K562 (cell line): ENCODE measurements at places on chromosomes 5 and 9.
A peak's percentile ranks its signal among the peaks of the same experiment; 100 is the strongest.

DNA sequence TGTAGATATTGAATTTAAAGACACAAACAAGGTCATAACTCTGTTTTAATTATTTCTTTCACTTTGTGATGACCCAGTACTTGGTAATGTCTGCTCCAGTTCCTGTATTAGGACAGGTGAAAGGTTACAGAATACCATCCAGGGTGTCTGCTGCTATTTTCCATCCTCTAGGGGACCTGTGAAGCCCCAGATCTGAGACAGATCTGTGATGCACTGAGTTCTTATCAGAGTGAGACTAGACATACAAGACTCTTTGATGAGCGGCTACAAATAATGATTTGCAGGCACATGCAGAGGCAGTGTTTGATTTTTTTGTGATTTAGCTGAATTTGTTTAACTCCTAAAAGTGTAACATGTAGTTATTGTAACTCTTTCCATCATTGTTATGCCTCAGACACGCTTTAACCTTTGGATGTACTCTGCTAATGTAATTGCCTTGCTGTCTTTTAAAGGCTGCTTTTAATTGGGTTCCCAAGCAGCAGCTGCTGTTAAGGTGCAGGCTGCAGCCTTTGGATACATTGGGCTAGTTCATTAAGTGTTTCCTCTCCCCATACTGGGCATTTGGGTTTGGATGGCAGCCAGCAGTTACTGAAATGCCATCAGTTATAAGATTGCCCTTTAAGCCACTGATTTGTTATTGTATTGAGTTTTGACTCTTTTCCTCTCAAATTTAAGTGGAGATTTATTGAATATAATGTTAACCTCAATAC, 63.3 kb downstream of the RASGRF2 start:
- no peak for DNase-seq

GRCh38 chr5:41067714-41068568, 3.2 kb downstream of the MROH2B start:
- peak; percentile 7 for DNase-seq

- no peak for DNase-seq
These were observed 4.5 kb downstream of the AK6 start for GRCh38 chr5:69364850-69365249.

- DNase-seq: no peak
These were observed 38.9 kb upstream of the FAM120AOS start for GRCh38 chr9:93492327-93492726.

DNA sequence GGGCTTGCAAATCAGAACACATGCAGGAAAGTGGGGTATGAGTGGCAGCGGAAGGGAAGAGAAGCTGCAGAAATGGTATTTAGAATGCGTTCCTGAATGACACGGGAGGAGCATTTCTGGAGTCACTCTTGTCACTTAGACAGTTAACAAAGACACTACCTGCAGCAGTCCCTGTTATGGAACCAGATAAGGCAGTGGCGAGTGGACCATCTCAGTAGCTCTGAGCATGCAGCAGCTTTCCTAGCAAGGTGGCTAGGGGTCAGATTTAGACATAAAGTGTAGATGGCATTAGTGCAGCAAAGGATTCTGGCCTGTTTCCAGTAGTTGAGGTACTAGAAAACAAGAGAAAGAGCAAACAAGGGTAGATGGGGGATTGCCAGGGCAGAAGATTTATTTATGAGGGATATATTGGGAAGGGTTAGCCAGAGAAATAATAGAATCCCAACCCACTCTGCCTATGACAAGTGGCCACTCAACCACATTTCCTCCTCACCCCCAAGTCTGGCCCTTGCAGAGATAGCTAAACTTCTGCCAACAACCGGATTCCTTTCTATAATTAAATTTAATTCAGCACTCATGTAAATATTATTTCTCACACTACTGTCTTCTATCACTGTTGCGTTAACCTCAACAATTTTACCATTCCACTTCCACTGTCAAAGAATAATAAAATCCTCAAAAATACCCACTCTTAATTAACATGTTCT, 201.6 kb downstream of the DCP2 start:
- DNase-seq: no peak

- no peak for DNase-seq
These were observed 964.9 kb downstream of the MAT2B start for GRCh38 chr5:164470312-164470711.

- no peak for DNase-seq
These were observed 28.4 kb upstream of the TRIO start for GRCh38 chr5:14114615-14115251.

- DNase-seq: no peak
These were observed 146.4 kb downstream of the ENTREP1 start for GRCh38 chr9:69471433-69471832.

- no peak for DNase-seq
These were observed 12.3 kb downstream of the MAST4 start for GRCh38 chr5:66608501-66608900.

GRCh38 chr5:89534331-89534730, 651.3 kb upstream of the MEF2C start:
- DNase-seq: no peak

- no peak for DNase-seq
These were observed 10.6 kb upstream of the NEURL1B start for GRCh38 chr5:172630482-172630881.

DNA sequence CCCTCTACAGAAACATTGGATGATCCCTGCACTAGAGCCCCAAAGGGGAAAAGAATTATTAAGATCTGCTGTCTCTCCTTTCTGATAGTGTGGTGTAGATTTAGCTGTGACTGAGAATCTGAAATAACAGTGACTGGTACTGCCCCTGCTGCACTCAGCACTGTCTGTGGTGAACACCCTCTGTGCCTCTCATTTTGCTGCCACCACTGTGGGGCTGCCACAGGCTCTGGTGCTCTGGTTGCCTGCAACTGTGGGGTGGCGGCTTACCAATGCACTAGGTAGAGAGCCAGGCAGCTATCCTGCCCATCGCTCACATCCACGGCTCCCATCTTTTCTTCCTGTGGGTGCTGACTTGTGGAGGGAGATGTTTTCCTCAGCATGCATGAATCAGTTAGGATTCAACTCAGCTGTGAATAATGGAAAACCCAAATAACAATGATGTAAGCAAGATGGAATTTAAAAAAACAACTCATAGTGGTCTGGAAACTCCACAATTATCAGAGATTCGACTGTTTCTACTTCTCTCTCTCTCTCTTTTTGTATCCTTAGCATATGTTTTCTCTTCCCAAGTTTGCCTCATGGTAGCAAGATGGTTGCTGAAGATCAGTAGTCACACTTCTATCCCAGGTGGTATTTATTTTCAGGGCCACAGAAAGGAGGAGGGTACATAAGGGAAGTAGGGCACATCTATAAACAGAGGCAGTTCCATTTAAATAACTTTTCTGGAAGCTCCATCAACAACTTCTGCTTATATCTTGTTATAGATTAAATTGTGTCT, 99.8 kb upstream of the DAP start:
- no peak for DNase-seq

- no peak for DNase-seq
These were observed 31.5 kb upstream of the TMED7 start for GRCh38 chr5:115657125-115657880.

DNA sequence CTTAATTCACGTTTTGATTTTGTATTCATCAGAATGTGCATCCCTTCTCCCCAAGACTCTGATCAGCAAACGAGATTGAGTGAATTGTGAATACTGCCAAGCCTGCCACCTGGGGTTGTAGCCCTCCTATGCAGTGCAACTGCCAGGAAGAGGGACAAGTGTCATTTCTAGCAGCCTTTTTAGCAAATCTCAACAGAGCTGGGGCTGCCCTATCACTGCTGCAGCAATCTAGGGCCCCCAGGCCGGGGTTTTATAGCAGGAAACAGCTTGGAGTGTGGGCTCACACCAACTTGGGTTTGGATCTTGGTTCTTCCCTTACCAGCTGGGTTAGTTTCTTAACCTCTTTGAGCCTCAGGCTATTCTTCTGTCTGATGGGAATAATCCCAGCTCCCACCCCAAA, 4.0 kb downstream of the CSF1R start:
- no peak for DNase-seq

GRCh38 chr5:3080366-3080765, 328.9 kb upstream of the IRX2 start:
- DNase-seq: no peak

DNA sequence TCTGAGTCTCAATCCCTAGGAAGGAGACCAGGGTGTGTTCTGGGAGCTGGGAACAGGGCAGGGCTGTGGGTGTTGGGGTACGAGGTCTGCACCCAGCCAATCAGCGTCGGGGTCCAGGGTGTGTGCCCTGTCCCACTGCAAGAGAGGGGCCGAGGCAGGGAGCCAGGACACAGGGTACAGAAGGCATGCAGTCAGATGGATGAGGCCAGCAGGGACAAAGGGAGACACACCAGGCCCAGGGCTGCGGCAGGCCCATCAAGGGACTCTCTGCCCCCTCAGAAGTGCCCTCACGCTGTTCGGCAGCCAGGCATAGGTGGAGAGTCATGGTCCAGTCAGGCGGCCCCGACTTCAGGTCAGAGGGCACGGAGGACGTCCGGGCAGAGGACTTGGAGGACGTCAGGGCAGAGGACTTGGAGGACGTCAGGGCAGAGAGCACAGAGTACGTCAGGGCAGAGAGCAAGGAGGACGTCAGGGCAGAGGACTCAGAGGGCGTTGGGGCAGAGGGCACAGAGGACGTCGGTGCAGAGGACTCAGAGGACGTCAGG, 28.8 kb upstream of the ADAMTS2 start:
- DNase-seq: no peak

GRCh38 chr9:129177791-129178567, at the start of gene IER5L:
IER5L (minus strand) TSS chr9:129178261; CDS start chr9:129178052, 209 bp downstream.
- peak; percentile 100 for DNase-seq

DNA sequence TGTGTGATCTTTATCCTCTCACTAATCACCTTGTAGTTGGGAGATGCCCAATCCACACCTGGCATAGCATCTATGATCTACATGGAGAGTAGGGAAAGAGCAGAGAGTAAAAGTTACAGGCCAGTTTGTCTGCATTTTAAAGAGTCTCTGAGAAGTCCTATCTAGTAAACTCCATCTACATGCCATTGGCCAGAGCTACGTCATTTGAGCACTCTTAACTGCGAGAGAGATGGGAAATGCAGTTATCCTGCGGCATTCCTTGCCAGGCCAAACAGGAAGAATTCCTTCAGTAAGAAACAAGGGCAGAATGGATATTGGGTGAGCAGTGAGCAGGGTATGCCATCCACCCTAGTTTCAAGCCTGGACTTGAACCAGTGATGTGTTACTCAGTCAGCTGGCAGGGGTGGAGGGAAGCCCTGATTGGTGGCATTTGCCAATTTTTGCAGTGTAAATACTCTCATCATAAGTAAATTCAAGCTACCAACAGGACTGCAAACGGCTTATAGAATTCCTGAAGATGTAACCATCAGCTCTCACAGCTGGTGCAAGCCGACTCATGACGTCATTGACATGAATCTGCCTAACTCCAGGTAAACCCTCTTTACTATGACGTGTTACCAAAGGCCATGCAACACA, 156.8 kb upstream of the MSX2 start:
- no peak for DNase-seq

DNA sequence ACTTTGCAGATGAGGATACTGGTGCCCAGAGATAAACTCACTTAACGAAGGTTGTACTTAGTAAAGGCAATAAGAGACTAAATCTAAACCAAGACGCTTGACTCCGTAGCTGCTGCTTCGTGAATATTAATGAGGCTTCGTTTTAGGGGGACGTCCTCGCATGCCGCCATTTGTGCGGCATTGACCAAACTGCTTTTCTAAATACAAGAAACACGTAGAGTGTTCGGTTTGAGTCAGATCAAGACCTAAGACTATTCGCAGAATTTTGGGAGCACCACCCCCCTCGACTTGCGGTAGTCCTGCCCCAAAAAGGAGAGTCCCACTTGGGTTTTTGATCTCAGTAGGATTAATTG, 1.1 kb downstream of the NPM1 start:
- DNase-seq: no peak

GRCh38 chr9:87139099-87139730, 191.9 kb upstream of the GAS1 start:
- DNase-seq: no peak

DNA sequence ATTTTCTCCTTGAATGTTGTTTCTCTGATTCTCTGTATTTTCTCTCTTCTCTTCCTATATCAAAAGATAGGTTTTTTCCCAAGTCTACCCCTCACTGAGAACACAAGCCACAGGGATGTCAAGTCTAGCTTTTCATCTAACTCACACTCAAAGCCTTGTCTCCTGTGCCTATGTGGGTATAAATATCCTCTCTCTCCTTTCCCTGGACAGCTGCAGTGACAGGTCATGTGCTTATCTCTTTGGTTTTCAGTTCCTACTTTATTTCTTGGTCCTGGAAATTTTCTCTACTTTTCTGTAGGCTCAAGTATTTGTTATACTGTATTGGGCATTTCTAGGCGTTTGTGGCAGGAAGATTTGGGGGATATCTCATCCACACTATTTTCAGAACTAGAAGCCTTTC, 182.4 kb upstream of the MVB12B start:
- DNase-seq: no peak

GRCh38 chr9:136700959-136701667, 11.3 kb upstream of the DIPK1B start:
- peak; percentile 54 for DNase-seq

GRCh38 chr9:10252174-10252573, 360.6 kb downstream of the PTPRD start:
- DNase-seq: no peak

- DNase-seq: no peak
These were observed 15.6 kb upstream of the ACSL6 start for GRCh38 chr5:132027027-132027426.

- no peak for DNase-seq
These were observed 195.3 kb downstream of the SEMA6A start for GRCh38 chr5:116379306-116379705.

- DNase-seq: no peak
These were observed 413.3 kb upstream of the RORB start for GRCh38 chr9:74083681-74084433.

GRCh38 chr9:80163889-80164288, 592.1 kb downstream of the TLE4 start:
- no peak for DNase-seq

DNA sequence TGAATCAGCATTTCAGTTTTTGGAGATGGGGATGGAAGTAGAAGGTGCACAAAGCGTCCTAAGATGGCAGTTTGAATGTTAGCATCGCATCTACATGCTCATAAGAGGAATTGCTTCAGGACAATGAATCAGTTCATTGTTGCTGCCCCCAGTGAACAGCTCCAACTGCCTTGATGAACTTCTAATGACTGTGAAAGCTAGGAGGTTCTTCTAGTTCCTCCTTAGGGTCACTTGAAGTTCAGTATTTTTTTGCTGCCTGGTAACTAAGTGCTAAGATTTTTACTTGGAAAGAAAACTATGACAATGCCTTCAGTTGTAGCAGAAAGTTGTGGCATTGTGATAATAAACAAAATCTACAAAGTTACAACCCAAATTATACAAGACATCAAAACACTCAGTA, 271.6 kb downstream of the RAB3C start:
- no peak for DNase-seq

GRCh38 chr5:53932351-53932750, 371.9 kb downstream of the NDUFS4 start:
- no peak for DNase-seq

- DNase-seq: no peak
These were observed 10.8 kb downstream of the TNFSF8 start for GRCh38 chr9:114919611-114920010.

- no peak for DNase-seq
These were observed 2375.8 kb downstream of the MAT2B start for GRCh38 chr5:165881259-165881658.
